Stimulated activated CD4-positive, alpha-beta T cell treated with anti-CD3 and anti-CD28 coated beads, TNF-alpha, amount 100 ng/mL, for 24 hours (primary cell): ENCODE measurements at places on chromosomes 5 and 9.
A peak's percentile ranks its signal among the peaks of the same experiment; 100 is the strongest.

DNA sequence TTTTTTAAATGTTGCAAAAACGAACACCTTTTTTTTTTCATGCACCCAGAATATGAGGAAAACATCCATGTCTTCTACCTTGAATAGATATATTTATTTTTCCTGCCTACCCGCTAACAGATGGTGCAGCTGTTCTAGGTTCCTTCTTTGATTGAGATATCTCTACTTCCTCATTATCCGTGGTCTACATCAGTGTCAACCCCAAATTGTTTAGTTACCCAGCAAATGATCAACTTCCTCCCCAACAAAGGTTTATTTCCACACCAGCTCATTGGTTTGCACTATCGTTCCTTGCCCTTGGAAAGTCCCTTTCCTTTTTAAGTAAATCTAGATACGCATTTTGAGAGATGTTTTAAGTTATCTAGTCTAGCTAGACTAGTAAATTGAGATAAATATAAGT lies 166.4 kb downstream of the PRR16 start:
- DNase-seq, result no peak

- no peak for DNase-seq
Measured at GRCh38 chr9:6450641-6451375, 37.8 kb downstream of the UHRF2 start.

DNA sequence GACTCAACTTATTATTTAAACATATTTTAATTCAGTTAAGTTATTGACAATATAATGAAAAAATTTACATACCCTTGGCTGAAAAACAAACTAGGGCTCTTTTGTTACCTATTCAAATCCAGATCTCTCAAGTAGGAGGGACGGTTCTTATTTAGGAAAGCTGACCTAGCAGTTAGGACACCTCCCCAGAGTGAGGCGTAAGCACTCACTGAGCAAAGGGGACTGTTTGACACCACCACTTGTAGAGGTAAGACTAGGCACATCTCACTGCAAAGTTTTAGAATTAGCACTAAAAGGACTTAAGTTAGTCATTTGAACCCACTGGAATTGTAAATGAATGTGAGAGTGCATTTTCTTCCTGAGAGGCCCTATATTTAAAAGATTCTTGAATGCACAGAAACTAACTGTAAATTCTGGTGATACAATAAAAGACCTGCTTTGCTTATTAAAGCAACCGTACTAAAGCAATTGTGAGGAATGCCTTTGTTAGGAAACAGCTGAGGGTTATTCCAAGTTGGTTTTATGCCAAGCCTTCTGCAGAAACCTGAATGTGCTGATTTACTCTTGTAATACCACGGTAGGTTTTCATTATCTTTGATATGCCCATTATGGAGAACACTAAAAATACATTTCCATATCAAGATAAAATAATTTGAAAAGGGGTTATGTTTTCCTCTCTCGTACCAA lies 16.2 kb downstream of the HACD4 start:
- DNase-seq, result no peak

GRCh38 chr5:154823605-154824004 lies 26.8 kb downstream of the FAXDC2 start:
- no peak for DNase-seq

- DNase-seq, result no peak
Measured at GRCh38 chr9:18473652-18474279, at the start of gene ADAMTSL1. ADAMTSL1 (plus strand) TSS chr9:18474153; CDS start chr9:18474233, 80 bp downstream.

DNA sequence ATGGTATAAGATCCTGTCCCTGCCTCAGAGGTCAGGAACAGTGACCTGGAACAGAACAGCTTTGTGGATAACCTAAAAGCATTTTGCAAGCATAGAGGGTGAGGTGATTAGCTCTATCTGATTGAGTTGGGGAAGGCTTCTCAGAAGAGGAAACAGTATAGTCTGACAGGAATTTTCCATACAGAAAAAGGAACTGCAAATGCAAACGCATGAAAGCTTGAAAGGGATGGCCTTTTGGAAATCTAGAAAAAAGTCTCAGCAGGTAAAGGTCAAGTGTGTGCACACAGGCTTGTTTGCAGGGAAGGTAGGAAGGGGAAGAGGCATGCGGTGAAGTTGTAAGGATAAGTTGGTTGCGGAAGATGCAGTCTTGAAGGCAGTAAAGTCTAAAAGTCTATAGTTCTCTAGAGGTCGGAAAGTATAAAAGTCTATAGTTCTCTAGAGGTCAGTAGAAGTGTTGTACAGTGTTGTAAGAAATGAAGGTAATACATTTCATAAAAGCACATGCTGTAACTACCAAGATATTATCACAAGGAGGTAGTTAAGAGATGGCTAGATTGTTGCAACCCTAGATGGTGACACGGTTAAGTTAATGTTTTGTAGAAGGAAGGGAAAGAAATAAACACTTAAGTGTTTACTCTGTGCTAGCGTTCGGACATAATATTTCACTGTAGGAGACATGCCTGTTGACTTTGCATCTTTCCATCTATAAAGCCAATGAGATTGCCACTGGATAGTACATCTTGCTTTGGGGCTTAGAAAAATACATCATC lies 16.7 kb upstream of the HSPB3 start:
- no peak for DNase-seq

DNA sequence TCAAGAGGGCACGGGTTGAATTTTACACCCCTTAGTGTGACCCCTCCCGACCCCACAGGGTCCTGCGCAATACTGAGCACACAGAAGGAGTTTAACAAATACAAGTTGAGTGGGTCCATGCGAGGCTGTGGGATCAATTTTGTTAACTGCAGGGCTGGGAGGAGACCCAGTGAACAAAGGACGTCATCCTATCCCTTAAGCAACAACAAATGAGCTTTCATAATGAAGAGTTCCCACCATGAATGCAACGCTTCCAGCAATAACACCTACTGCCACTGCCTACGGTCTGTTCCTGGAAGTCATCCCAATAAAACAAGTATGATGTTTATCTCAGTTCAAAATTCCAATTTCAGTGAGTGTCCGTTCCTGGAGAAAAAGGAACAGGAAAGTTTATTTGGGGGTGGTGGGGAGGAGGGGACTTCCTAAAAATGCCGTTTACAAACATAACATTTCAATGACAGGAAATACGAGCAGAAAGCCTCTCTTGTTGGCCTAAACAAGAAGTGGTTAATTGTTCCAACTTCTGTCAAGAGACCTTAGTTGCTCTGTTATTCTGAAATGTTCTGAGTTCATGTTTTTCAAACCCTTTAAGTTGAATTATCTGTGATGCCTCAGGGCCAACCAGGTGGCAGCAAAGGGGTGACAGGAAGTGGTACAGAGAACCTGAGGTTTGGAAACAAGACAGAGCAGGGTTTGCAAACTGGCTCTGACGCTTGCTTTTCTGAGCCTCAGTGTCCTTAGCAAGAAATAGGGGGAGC lies 65.8 kb upstream of the PLPP6 start:
- peak; percentile 32 for DNase-seq

- no peak for DNase-seq
Measured at GRCh38 chr9:37944266-37944650, 40.3 kb upstream of the SLC25A51 start.

DNA sequence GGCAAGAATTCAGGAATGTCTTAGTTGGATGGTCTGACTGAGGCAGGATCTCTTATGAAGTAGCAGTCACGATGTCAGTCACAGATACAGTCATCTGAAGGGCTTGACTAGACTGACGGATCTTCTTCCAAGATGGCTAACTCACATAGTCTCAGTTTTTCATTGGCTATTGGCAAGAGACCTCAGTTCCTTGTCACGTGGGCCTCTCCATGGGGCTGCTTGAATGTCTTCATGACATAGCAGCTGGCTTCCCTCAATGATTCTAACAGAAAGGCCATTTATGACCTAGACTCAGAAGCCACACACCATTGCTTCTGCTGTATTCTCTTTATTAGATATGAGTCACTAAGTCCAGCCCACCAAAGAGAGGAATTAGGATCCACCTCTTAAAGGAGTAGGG lies 4.7 kb downstream of the APC start:
- no peak for DNase-seq
